Left lung (tissue), 14 donors: ENCODE measurements at places on chromosomes 5 and 9. TPM values are rescaled to one million over a fixed set of nuclear protein-coding genes. Genes with fewer than 3 reads are reported as not detected.

Gene CER1
- polyA plus RNA-seq = 0.31 TPM

Gene OR1B1
- polyA plus RNA-seq = not detected

Gene GGTA1
- 7.2 TPM for polyA plus RNA-seq

Gene PCDHGA1
- 0.39 TPM for polyA plus RNA-seq

Gene OBP2B
- polyA plus RNA-seq = not detected

Gene PPP3R2
- not detected for polyA plus RNA-seq

Gene IER5L
- polyA plus RNA-seq = 8.8 TPM

Gene NUTM2G
- polyA plus RNA-seq = 0.83 TPM

Gene ARHGEF37
- polyA plus RNA-seq = 4.8 TPM

Gene LECT2
- 1.3 TPM for polyA plus RNA-seq

Gene EIF4E1B
- not detected for polyA plus RNA-seq

Gene TMEM174
- polyA plus RNA-seq = 0.30 TPM

Gene NPR3
- 48.2 TPM for polyA plus RNA-seq

Gene GOLM1
- 113 TPM for polyA plus RNA-seq

Gene RELL2
- 0.43 TPM for polyA plus RNA-seq

Gene NUTM2F
- polyA plus RNA-seq = not detected

Gene LHFPL2
- 45.1 TPM for polyA plus RNA-seq

Gene NEUROG1
- not detected for polyA plus RNA-seq

Gene WHRN
- 10.1 TPM for polyA plus RNA-seq

Gene C9orf50
- 0.23 TPM for polyA plus RNA-seq

Gene NME5
- 12.4 TPM for polyA plus RNA-seq

Gene PLCXD3
- polyA plus RNA-seq = 0.07 TPM

Gene ENTPD2
- 2.0 TPM for polyA plus RNA-seq

Gene CLIC3
- polyA plus RNA-seq = 56.2 TPM

Gene MRRF
- 41.2 TPM for polyA plus RNA-seq

Gene PCDHGC5
- polyA plus RNA-seq = 1.1 TPM

Gene OSTF1
- polyA plus RNA-seq = 58.5 TPM

Gene NIM1K
- 0.66 TPM for polyA plus RNA-seq

Gene PCDHB6
- 2.6 TPM for polyA plus RNA-seq

Gene RLN1
- polyA plus RNA-seq = 0.64 TPM

Gene TRPM6
- 0.81 TPM for polyA plus RNA-seq

Gene IL13
- not detected for polyA plus RNA-seq

Gene NPDC1
- polyA plus RNA-seq = 24.7 TPM

Gene LHX6
- 17.6 TPM for polyA plus RNA-seq

Gene SLCO4C1
- polyA plus RNA-seq = 2.5 TPM

Gene SNCAIP
- polyA plus RNA-seq = 18.3 TPM

Gene C5orf58
- polyA plus RNA-seq = 0.43 TPM
